ENCODE measurements at places on chromosomes 7 and 10.

DNA sequence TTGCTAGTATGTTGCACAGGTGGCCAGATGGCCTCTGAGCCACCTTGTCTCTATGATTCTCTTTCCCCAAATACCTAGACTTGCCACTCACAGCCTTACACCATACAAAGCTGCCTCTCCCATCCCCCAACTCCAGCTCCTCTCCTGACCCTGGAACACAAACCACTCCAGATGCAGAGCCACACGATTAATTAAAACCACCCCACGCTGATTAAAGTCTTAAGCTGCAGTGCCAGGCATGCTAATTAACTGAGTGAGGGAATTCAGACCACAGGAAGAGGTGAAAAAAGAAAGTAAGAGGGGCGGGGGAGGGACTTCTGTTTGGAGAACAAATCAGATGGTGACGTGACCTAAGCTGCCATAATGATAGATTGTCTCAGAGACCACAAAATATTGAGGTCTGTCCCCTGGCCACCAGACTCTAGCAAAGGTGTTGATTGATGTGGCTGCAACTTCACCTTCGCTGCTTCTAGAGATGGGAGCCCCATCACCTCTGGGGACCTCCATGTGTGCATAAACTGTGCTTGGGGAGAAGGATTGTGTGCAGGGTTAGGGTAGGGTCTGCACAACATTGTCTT, 331.3 kb downstream of the PLXNA4 start:
- DNase-seq: no peak

GRCh38 chr7:1065585-1066241, 21.4 kb downstream of the GPR146 start:
- peak; percentile 47 for DNase-seq

- no peak for DNase-seq
Observed at GRCh38 chr7:95199779-95200558, 124.4 kb downstream of the PON1 start.

DNA sequence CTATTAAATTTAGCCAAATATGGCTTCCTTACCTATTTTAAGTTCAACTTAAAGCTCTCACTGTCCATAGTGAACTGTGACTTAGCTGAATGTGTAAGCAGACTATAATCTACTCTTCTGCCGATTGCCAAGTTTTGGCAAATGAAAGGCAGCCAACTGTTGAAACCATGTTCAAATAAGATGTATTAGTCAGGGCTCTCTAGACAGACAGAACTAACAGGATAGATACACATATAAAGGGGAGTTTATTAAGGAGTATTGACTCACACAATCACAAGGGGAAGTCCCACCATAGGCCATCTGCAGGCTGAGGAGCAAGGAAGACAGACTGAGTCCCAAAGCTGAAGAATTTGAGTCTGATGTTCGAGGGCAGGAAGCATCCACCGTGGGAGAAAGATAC, 837.7 kb upstream of the AUTS2 start:
- DNase-seq: no peak

DNA sequence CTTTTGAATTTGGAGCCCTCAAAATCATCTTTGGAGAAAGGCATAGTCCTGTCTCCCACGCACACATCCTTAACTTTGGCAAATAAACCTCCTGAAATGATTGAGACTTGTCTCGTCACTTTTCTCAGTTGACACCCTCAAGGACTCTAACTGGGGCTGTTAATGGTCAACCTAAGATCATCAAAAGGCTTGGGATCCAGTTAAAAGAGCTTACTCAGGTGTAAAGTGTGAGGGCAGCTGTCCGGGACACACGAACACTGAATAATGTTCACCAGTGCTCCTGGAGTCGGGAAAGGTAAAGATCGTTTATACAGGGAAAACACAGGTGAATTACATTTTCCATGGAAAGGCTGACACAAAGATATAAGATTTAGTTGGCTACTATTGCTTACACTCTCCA, 84.7 kb downstream of the PAXIP1 start:
- DNase-seq: no peak

- DNase-seq: no peak
Observed at GRCh38 chr10:30041196-30042105, 17.9 kb downstream of the JCAD start.

GRCh38 chr10:88886557-88886956, 6.5 kb downstream of the STAMBPL1 start:
- no peak for DNase-seq

DNA sequence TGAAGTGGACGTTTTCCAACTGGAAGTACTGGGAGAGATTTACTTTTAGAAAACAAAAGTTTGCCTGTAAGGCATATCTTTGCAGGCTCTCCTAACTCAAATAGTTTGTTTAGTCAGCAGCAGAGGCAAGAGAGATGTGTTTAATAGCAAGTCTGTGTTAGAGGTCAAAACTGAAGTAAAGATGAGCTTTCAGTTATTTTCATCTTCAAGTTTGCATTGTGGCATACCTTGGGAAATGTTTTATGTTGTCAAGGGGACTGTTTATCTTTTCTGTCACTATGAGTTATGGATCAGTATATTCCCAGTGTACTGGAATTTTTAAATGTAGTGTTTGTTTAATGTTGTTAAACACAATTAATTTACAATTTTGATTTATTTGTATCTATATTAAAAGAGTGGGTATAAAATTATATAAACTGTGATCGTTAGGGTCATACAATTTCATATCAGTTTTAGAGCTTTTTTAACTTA, 169.7 kb upstream of the PPP1R3A start:
- no peak for DNase-seq

GRCh38 chr7:7563269-7563668, 3.4 kb upstream of the MIOS start:
- DNase-seq: no peak

DNA sequence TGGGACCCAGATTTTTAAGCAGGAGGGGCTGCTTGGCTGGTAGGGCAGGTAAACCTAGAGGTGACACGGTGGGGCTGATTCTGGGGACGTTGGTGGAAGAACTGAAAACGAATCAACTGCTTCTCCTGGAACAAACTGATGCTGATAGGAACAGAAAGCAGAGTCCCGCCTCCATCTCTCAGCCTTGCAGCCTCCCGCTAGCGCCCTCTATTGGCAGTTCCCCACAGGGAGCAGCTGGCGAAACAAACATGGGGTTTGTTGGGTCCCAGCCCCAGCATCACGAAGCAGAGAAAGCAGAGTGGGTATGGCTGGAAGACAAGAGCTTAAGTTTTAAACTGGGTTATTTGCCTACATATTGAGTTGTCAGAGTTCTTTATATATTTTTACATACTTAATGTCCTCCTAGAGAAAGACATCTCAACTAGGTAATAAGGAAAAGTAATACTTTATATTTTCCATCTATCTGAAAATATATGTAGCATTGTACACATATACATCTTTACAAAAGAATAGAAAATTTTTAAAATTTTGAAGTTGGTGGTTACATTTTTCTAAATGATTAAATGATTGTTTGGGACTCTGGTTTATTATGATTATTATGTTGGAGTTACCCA, 42.3 kb upstream of the FOXI2 start:
- no peak for DNase-seq

All from cerebellar nuclear complex (tissue), 1 donor.